Psoas muscle (tissue), 8 donors: ENCODE measurements at places on chromosomes 5 and 9.

DNA sequence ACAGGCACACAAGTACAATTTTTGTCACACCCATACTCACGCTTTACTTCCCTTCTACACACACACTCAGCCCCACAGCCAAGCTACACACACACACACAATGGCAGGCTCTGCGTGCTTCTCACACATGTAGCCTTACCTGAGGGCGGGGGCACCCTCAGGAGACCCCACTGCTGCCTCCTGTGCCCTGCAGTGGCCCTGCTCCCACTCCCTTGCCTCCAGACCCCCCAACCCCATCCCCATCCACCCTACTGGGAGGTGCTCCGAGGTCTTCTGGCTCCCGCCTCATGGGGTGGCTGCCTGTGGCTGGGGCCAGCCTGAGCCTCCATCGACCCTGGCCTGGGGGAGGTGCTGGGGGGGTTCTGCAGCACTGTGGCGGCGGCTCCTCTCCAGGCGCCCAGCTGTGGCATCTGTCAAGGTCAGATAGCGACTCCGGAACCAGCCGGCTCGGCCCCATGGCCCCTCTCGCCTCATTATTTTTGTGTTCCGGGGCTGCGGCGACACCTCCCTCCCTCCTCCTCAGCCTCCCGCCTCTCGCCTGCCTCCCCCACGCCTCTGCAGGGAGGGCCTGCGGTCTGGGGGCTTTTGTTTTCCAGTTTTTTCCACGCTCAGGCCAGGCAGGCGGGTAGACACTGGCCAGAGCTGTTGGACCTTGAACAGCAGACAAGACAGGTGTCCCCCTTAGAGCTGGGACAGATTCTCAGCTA lies 21.7 kb downstream of the CXXC5 start:
- no peaks in the 10 kb centered on the region for H3K27me3 ChIP-seq
- H3K36me3 ChIP-seq: no peaks in the 10 kb centered on the region
- peaks cover 97% of the 10 kb centered on the region for H3K4me1 ChIP-seq
- H3K4me3 ChIP-seq: peak overlapping the region; percentile 67

DNA sequence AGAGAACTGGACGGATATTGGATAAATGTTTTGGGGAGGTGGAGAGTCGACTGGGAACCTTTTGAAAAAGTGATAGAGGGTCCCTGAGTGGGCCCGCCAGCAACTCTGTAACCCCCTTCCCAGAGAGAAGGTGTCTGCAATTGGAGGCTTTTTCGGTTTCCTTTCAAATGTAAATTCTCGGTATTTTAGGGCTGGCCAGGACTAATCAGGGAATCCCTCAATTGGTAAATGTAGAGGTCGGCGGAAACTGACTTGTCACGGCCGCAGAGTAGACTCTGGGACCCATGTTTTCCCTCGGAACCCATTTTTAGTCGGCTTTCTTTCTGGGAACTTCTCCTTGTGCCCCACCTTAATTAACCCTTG lies 524 bp downstream of the CCNB1 start:
- no peak overlapping the region for H3K27ac ChIP-seq
- no peaks in the 10 kb centered on the region for H3K27me3 ChIP-seq
- peaks cover 7% of the 10 kb centered on the region for H3K4me1 ChIP-seq
- H3K4me3 ChIP-seq: peak overlapping the region; percentile 77
- H3K36me3 ChIP-seq: peaks cover 8% of the 10 kb centered on the region
- DNase-seq: no peak

GRCh38 chr5:87300744-87301143 lies 33.1 kb downstream of the RASA1 start:
- no peak overlapping the region for H3K27ac ChIP-seq
- H3K4me1 ChIP-seq: peaks cover 8% of the 10 kb centered on the region
- DNase-seq: no peak
- peaks cover 20% of the 10 kb centered on the region for H3K36me3 ChIP-seq
- H3K27me3 ChIP-seq: no peaks in the 10 kb centered on the region
- no peak overlapping the region for H3K4me3 ChIP-seq

DNA sequence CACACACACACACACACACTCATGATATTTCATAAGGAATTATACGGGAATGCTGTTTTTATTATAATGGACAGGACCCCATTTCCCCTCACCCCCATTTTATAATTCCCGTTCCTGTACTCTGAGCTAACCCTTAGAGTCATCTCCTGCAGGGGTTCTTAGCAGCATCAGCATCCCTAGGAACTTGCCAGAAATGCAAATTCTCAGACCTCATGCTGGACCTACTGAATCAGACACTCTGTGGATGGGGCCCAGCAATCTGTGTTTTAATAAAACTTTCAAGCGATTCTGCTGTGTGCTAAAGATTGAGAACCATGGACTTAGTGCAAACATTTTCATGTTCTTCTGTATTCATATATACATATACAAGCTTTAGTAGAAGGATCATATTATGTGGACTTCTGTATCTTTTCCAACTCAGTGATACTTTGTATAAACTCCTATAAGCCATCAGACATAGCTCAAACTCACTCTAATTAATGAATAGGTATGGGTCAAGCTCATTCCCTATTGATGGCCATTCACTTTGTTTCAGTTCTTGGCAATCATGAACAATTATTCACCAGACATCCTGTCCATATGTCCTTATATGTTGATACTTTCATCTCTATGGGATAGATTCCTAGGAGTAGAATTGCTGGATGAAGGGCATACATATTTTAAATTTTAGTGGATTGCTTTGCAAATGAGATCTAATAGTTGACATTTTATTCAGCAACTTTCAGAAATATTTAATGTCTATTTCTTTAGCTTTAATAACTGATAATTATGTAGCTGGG lies 65.5 kb downstream of the ARHGEF28 start:
- H3K4me3 ChIP-seq: no peak overlapping the region
- H3K4me1 ChIP-seq: no peaks in the 10 kb centered on the region
- H3K27ac ChIP-seq: no peak overlapping the region
- no peaks in the 10 kb centered on the region for H3K36me3 ChIP-seq
- no peaks in the 10 kb centered on the region for H3K27me3 ChIP-seq

GRCh38 chr5:147831465-147831864 lies at the start of gene SPINK1:
TSS of gene SPINK1 (minus strand) at chr5:147831671. CDS start at chr5:147831577, 94 bp downstream.
- no peaks in the 10 kb centered on the region for H3K27me3 ChIP-seq
- no peak within 1 kb of the TSS for H3K27ac ChIP-seq
- H3K4me1 ChIP-seq: no peaks in the 10 kb centered on the region
- no peak within 1 kb of the TSS for H3K4me3 ChIP-seq
- H3K36me3 ChIP-seq: no peaks in the 10 kb centered on the region
- DNase-seq: no peak

GRCh38 chr9:71037521-71037920 lies 83.9 kb downstream of the TRPM3 start:
- DNase-seq: no peak
- H3K36me3 ChIP-seq: no peaks in the 10 kb centered on the region
- H3K27ac ChIP-seq: no peak overlapping the region
- no peaks in the 10 kb centered on the region for H3K4me1 ChIP-seq
- no peak overlapping the region for H3K4me3 ChIP-seq
- no peaks in the 10 kb centered on the region for H3K27me3 ChIP-seq

DNA sequence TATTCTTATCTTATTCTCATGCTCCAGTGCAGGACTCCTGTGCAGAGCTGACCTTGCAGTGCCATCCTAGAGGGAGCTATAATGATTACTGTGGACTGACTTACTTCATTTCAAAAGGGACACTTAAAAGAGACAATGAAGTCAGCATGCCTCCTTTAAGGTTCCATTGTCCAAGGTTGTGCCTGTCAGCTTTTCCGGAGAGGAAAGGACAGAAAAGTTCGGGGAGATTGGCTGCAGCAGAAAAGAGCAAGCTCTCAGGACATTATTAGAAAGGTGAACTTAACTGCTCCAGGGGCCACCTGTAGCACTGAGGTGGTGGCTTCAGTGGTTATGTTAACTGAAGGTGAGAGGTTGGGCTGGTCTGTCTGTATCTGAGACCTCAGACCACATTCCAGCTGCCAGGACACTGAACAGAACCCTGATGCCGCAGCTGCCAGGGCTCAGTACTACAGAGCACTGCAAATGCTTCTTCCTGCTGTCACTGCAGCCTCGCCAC lies 112.9 kb downstream of the ST8SIA4 start:
- no peak overlapping the region for H3K4me3 ChIP-seq
- H3K27me3 ChIP-seq: no peaks in the 10 kb centered on the region
- no peaks in the 10 kb centered on the region for H3K4me1 ChIP-seq
- no peaks in the 10 kb centered on the region for H3K36me3 ChIP-seq

DNA sequence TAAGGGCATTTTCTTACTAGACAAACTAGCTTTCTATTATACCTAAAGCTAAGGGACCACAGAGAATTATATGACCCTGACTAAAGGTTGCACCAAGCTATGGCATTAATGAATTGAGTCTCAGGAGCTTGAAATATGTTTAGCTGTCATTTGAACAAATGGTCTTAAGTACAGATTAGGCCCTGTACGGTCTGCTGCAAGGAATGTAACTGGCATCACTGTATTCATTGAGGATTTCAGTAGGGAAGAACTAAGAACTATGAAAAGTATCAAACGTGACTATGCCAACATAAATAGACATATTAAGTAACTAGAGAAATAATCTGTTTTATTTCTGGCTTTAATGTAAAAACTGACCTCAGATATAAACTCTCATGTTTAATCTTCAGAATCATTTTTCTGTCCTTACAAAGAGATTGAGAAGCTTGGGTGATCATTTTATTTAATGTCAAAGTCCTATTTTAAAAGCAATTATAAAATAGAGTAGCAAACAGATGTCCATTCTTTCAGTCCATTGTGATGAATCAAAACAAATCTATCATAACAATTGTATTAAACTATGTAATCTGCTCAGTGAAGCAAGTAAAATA lies 845.9 kb downstream of the MAT2B start:
- H3K4me1 ChIP-seq: no peaks in the 10 kb centered on the region
- no peaks in the 10 kb centered on the region for H3K27me3 ChIP-seq
- no peak overlapping the region for H3K4me3 ChIP-seq
- DNase-seq: no peak
- H3K36me3 ChIP-seq: no peaks in the 10 kb centered on the region

DNA sequence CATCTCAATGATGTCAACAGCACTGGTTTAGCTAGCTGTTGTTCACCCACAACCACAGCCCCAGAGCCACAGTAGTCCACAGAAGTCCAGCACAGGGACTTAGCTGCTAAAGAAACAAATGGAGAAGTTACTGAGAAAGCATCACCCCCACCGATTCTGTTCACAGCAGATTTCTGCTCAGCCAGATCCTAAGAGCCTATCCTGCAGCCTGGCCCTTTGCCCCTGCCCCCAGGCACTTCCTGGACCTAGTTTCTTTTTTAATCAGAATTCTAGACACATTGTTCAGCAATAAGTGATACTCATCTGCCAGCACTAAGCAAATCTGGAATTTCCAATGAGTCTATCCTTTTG lies 7.4 kb downstream of the B4GALT1 start:
- H3K27me3 ChIP-seq: no peaks in the 10 kb centered on the region
- H3K4me3 ChIP-seq: peak overlapping the region; percentile 26
- peak overlapping the region; percentile 95 for H3K27ac ChIP-seq
- H3K36me3 ChIP-seq: no peaks in the 10 kb centered on the region
- DNase-seq: peak; percentile 72

GRCh38 chr5:98368141-98368540 lies 405.3 kb upstream of the RGMB start:
- H3K27me3 ChIP-seq: no peaks in the 10 kb centered on the region
- no peaks in the 10 kb centered on the region for H3K36me3 ChIP-seq
- no peak for DNase-seq
- no peak overlapping the region for H3K27ac ChIP-seq

DNA sequence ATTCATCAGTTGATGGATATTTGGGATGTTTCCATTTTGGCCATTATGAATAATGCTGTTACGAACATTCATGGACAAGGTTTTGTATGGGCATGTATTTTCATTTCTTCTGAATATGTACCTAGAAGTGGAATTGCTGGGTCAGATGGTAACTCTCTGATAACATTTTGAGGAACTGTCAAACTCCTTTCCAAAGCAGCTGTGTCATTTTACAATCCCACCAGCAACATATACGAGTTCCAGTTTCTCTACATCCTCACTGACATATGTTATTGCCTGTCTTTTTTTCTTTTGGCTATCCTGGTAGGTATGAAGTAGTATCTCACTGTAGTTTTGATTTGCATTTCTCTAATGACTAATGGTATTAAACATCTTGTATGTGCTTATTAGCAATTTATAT lies 86.7 kb downstream of the PRKACG start:
- H3K27me3 ChIP-seq: no peaks in the 10 kb centered on the region
- H3K27ac ChIP-seq: no peak overlapping the region
- no peaks in the 10 kb centered on the region for H3K36me3 ChIP-seq
- DNase-seq: no peak
- no peaks in the 10 kb centered on the region for H3K4me1 ChIP-seq

DNA sequence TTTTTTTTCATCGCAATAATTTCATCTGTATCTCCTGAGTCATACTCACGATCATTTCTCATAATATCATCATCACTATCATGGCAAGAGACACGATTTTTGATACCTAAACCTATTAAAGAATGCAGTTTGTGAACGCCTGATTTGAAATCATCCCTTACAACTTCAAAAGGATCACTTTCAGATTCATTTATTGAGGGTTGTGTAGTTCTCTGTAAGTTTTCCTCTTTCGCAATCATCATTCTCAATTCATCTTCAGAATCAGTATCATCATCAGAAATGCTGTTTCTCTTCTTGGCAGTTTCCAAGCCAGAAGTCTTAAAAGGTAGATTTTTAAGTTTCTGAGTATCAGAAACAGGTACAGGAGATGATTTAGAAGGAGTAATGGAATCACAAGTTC lies 9.7 kb downstream of the NOL8 start:
- no peak for DNase-seq
- H3K27me3 ChIP-seq: no peaks in the 10 kb centered on the region
- H3K4me1 ChIP-seq: peaks cover 36% of the 10 kb centered on the region
- H3K36me3 ChIP-seq: peaks cover 2% of the 10 kb centered on the region
- no peak overlapping the region for H3K27ac ChIP-seq
- H3K4me3 ChIP-seq: no peak overlapping the region

DNA sequence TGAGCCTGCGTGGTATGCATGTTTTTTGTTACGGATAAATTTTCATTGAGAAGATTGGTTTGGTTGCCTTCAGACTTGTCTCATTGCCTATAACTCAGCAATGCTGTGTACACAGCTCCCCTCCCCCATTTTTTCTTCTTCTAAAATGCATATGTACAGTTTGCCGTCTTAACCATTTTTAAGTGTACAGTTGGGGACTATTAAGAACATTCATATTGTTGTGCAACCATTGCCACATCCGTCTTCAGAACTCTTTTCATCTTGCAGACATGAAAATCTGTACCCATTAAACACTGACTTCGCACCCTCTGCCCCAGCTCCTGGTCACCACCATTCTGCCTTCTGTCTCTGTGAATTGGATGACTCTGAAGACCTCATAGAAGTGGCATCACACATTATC lies 6.2 kb downstream of the EXOC3 start:
- H3K36me3 ChIP-seq: peaks cover 79% of the 10 kb centered on the region
- H3K27ac ChIP-seq: no peak overlapping the region
- H3K27me3 ChIP-seq: no peaks in the 10 kb centered on the region
- H3K4me1 ChIP-seq: peaks cover 2% of the 10 kb centered on the region

DNA sequence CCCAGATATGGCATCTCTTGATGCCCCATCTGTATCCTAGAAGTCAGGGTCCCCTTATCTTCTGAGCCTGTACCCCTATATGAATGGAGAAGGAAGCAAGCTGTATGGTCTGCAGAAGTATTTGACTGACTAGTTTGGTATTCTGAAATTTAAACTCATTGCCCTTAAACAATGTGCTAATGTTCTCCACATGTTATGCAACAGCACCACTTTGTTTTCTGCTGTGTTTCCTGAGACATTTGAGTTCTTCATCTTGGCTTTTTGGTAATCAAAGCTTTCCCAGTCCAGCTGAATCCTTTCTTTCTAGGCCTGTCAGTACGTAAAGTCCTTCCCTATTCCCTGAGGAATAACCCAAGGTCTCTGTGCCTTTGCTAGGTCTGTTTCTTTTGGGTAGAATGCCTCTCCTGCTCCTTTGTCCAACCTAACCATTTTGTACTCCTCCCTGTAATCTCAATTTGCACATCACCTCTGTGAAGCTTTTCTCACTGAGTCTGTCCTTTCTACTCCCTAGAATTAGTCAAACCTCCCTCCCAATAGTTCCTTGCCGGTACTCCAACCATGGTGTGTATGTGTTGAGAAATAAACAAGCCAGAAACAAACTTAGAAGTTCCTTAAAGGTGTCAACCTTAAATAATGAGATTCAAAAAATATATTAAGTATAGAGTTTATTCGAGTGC lies 72.1 kb upstream of the HSPB3 start:
- H3K36me3 ChIP-seq: no peaks in the 10 kb centered on the region
- H3K4me3 ChIP-seq: no peak overlapping the region
